ENCODE measurements at places on chromosomes 6 and 20.

DNA sequence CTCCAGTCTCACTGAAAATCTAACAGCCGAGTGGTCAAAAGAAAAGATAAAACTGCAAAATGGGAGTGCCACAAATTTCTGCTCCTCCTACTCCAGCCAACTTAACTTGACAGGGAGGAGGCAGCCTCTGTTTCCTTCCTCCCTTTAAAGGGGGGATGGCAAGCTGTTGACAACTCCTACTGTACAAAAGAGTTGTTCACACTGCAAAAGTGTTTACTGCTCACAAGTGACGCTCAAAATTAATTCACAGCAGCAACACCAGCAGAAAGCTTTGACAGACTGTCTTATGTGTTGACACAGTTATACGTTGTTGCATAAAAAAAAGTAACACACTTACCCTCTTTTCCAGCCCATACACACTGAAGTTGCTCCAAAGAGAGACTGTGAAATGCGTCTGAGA is 169.8 kb downstream of the BACH2 start:
- DNase-seq, result no peak

GRCh38 chr6:167094820-167095637 is 27.9 kb upstream of the CCR6 start:
- no peak for DNase-seq

DNA sequence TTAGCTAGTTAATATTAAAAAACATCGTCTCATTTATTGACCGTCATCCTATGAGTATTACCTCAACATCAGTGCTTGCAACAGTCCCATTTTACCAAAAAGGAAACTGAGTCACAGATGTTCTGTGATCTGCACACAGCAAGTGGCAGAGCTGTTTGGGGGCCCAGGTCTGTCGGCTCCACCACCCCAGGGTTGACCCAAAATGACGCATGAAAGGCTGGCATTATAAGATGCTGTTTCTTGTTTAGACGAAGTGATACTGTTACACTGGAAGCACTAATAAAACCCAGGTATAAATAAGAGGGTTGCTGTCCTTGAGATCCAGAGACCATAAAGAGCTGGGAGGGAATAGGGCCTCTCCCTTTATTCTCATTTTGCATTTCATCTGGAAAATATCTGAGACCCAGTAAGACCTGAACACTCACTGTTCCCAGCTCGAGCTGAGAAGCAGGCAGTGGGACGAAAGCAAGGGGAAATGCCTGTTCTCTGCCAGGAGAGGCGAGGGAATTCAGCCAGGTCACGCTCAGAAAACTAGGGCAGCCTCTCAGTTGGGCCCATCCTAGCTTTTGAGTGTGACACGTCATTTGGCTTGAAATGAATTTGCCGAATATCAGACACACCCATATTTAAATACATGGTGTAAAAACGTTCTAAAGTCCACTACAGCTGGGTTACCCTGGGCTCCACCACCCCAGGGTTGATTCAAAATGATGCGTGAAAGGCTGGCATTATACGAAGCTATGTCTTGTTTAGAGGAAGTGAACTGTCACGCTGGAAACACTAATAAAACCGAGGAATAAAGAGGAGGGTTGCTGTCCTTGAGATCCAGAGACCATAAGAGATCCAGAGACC is 1.4 kb upstream of the MICAL1 start:
- no peak for DNase-seq

DNA sequence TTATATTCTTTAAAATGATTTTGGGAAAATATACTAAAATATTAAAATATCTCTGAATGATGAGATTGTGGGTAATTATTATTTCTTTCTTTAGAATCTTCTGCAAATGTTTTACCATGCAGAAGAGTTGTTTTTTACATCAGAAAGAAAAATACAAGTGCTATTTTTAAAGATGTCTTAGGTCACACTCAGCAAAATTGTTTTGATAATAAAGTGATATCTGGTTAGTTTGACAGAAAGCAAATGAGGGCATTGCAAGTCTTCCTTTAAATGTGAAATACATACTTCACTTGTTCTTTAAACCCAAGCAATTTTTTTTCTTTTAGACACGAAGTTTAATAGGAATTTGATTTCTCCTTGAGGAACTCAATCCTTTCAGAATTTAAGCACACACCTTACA is 43.6 kb upstream of the STXBP5 start:
- no peak for DNase-seq

GRCh38 chr20:10578607-10579006 is 95.2 kb downstream of the JAG1 start:
- no peak for DNase-seq

All from activated gamma-delta T cell (primary cell).